Lung (tissue), 17 donors: ENCODE measurements at places on chromosomes 3 and 15. TPM values are rescaled to one million over a fixed set of nuclear protein-coding genes. Genes with fewer than 3 reads are reported as not detected.
A peak's percentile ranks its signal among the peaks of the same experiment; 100 is the strongest.

GRCh38 chr3:99542767-99543518, 95.5 kb upstream of the COL8A1 start:
- DNase-seq, result no peak
- no peaks in the 10 kb centered on the region for H3K36me3 ChIP-seq
- H3K27me3 ChIP-seq, result no peaks in the 10 kb centered on the region
- no peak overlapping the region for H3K4me3 ChIP-seq
- H3K27ac ChIP-seq, result no peak overlapping the region

DNA sequence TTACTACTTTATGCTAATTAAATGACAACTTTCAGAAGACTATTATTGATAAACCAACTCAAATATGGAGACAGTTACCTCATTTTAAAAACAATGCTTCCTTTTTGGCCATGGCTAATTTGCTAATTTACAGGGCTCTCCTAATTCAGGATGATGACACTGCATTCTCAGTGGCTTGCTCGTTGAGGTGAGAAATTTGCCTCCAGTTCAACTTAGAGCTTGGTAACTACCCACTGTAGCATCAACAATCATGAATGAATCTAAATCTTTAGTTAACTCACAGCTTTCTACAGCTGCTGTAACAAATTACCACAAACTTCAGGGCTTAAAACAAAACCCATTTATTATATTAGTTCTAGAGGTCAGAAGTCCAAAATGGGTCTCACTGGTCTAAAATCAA, 14.0 kb downstream of the PBRM1 start:
- H3K27me3 ChIP-seq, result no peaks in the 10 kb centered on the region
- peaks cover 22% of the 10 kb centered on the region for H3K36me3 ChIP-seq
- H3K27ac ChIP-seq, result no peak overlapping the region
- H3K4me1 ChIP-seq, result no peaks in the 10 kb centered on the region
- DNase-seq, result no peak

DNA sequence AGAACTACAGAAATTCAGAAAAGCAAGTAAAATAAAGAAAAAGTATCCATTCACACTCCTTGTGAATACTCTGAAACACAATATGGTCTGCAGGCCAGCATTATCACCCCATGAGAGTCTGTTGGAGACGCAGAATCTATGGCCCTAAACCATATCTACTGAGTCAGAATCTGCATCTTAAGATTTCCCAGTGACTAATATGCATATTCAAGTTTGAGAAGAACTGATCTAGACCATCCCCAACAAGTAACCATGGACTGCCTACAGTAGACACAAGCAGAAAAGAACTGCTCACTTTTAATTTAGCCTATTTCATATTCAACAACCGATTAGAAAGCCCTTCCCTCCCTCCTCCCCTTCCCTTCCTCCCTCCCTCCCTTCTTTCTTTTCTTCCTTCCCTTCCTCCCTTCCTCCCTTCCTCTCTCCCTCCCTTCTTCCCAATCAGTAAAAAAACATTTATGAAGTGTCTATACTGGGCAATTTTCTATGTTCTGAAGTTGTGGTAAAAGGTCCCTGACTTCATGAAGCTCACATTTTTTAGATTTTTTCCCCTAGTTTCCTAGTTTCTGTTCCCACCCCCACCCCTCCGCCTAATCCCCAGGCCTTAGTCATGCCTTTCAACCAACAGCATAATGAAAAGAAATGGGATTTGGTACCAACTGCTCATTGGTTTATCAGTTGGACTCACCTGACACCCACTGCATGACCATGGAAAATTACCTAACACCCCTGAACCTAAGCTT, 125.2 kb downstream of the CNTN3 start:
- no peak for DNase-seq
- H3K27ac ChIP-seq, result no peak overlapping the region
- no peaks in the 10 kb centered on the region for H3K4me1 ChIP-seq
- no peaks in the 10 kb centered on the region for H3K27me3 ChIP-seq

DNA sequence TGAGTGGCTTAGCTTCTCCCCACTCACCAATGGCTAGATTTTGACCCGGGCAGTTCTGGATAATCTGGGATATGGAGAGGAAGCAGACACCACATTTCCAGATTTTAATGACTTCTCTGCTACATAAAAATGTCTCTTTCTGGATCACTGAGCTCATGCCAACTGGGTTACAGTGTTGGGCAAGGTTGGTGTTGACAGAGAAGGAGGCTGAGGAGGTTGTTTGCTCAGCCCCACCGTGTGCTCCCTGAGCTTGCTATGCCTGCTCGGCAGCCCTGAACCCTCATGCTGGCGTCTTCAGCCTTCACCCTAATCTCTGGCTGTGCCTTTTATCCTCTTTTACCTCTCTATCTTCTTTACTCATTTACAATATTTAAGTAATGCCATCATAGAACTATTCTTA, 53.0 kb upstream of the KPNA4 start:
- H3K27ac ChIP-seq, result no peak overlapping the region
- no peaks in the 10 kb centered on the region for H3K27me3 ChIP-seq
- peak; percentile 9 for DNase-seq
- H3K4me1 ChIP-seq, result no peaks in the 10 kb centered on the region
- H3K36me3 ChIP-seq, result no peaks in the 10 kb centered on the region
- H3K4me3 ChIP-seq, result no peak overlapping the region

ARL14 gene
- not detected for total RNA-seq

DNA sequence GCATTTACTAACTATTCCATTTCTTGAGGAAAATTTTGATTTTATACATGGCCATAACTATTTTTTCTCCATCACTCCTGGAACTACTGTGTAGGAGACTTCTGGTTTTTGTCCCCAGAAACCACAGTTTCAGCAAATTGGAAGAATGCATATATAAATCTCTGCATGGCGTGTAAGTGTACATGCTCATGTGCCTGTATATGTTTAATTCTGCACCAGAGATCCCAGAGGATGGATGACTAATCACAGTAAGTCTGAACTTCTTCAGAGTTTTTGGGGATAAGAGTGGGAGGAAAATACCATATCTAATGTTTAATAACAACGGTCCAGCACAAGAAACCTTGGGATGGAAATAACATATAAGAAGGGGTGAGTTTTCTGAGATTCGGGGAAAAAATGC, 10.9 kb upstream of the COL6A6 start:
- no peaks in the 10 kb centered on the region for H3K27me3 ChIP-seq
- H3K4me1 ChIP-seq, result peaks cover 16% of the 10 kb centered on the region
- no peaks in the 10 kb centered on the region for H3K36me3 ChIP-seq
- no peak overlapping the region for H3K27ac ChIP-seq
- no peak for DNase-seq

PPP1R14D gene
- total RNA-seq, result not detected

GRCh38 chr3:158493931-158494330, 77.1 kb upstream of the MLF1 start:
- H3K27me3 ChIP-seq, result no peaks in the 10 kb centered on the region
- no peaks in the 10 kb centered on the region for H3K36me3 ChIP-seq
- H3K4me1 ChIP-seq, result no peaks in the 10 kb centered on the region
- no peak overlapping the region for H3K4me3 ChIP-seq
- no peak overlapping the region for H3K27ac ChIP-seq

DNA sequence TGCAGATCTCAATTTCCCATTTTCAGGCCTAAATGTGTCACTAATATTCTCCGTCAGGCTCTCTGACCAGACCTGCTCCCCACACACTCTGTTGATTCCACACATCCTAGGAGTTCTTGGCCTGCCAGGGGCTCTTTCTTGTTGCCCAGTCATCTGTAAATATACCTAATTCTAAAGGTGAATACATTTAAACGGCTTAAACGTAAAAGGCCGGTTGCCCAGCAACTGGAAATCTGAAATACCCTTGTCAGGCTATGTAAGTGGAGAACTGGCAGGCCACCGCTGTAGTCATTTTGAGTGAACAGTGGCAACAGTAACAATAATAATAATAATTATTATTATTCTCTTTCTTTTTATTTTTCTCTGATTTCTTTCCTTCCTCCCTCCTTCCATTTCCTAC, 302.7 kb downstream of the AGBL1 start:
- H3K27me3 ChIP-seq, result no peaks in the 10 kb centered on the region
- H3K36me3 ChIP-seq, result no peaks in the 10 kb centered on the region
- no peak overlapping the region for H3K4me3 ChIP-seq
- DNase-seq, result no peak
- no peaks in the 10 kb centered on the region for H3K4me1 ChIP-seq

EIF5A2 gene
- total RNA-seq, result 4.4 TPM

SLC9C1 gene
- total RNA-seq, result 0.28 TPM

DNA sequence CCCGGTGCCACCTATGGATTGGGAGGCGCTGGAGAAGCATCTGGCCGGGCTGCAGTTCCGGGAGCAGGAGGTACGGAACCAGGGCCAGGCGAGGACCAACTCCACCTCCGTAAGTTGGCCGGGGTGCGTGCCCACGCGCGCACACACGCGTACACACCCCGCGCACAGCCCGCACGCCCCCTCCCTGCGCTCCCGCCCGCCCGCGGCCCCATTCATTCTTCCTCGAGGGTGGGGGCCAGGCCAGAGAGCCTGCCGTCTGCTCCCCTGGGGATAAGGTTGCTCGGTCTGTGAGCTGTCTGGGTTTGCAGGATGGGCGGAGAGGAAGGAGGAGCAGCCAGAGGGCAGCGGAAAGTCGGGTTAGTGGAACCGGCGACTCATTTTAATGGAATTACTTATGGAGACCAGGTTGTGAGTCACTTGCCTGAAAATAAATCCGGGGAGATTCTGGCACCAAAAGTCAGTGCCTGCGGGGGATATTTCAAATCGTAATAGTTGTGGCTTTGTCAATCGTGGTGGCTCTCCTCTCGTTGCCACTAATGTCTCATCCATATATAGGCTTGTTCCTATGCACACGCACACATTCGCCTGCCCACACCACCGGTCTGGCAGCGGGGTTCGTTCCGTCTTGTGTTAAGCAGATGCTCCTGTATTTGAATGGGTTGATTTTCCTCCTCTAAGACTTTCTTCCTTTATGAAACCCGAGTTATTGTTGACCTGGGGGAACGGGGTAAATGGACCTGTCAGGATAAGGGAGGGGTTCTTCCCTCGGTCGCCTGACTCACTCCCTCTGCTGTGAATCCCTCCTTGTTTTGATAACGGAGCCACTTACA, 223.4 kb upstream of the IL12A start:
- peak overlapping the region; percentile 84 for H3K4me3 ChIP-seq
- H3K36me3 ChIP-seq, result no peaks in the 10 kb centered on the region

DNA sequence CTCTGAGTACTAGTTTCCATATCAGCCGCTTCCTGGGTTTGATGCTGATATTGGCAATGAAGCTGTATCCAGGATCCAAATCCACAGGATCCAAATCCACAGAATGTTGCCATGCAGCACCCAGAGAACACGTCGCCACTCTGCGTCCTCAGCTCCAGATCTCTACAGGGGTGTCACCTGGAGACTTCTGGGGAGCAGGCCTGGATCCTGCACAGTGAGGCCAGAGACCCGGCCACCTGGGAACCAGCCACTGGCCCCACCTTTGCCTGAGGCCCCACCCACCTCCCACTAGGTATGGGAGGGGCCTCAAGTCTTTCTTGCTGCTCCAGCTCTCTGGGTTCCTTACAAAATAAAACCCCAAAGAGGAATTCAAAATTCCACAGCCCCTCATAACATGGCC, 123.9 kb downstream of the LRRK1 start:
- no peak overlapping the region for H3K27ac ChIP-seq
- DNase-seq, result no peak
- H3K36me3 ChIP-seq, result no peaks in the 10 kb centered on the region
- no peak overlapping the region for H3K4me3 ChIP-seq
- no peaks in the 10 kb centered on the region for H3K27me3 ChIP-seq
- H3K4me1 ChIP-seq, result peaks cover 8% of the 10 kb centered on the region

DNA sequence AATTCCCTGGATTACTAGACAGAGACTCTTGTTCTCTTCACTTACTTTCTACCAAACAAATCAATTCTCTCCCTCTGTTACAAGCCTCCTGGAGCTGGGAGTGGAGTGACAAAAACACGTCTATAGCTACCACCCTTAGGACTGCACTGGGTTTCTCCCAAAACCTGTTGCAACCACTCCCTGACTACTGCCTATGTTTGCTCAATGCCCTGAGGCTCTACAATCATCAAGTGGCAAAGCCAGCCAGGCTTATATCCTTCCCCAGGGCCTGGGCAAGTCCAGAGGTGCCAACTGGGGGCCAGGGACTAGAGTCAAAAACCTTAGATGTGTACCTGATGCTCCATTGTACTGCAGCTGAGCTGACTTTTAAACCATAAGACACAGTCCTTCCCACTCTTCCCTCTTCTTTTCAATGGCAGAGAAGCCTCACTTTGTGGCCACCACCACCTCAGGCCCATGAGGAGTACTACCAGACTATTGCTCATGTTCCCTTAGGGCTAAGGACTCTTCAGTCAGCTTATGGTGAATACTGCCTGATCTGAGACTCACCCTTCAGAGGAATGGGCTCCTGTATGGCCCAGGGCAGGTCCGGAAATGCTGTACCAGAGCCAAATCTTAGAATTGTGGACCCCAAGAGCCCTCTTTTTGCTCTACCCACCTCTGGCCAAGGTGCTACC, 125.4 kb upstream of the PLCL2 start:
- H3K4me1 ChIP-seq, result no peaks in the 10 kb centered on the region
- H3K27me3 ChIP-seq, result no peaks in the 10 kb centered on the region
- no peaks in the 10 kb centered on the region for H3K36me3 ChIP-seq
- no peak overlapping the region for H3K27ac ChIP-seq
- no peak overlapping the region for H3K4me3 ChIP-seq

ELL3 gene
- 15.5 TPM for total RNA-seq

- DNase-seq, result no peak
- no peaks in the 10 kb centered on the region for H3K36me3 ChIP-seq
- no peak overlapping the region for H3K4me3 ChIP-seq
These were observed 3.2 kb downstream of the ZIC1 start for GRCh38 chr3:147412261-147412916.
